Stimulated activated CD8-positive, alpha-beta memory T cell treated with anti-CD3 and anti-CD28 coated beads, Interleukin-15, amount 100 ng/mL, for 4 hours (primary cell): ENCODE measurements at places on chromosomes 2 and 18.

DNA sequence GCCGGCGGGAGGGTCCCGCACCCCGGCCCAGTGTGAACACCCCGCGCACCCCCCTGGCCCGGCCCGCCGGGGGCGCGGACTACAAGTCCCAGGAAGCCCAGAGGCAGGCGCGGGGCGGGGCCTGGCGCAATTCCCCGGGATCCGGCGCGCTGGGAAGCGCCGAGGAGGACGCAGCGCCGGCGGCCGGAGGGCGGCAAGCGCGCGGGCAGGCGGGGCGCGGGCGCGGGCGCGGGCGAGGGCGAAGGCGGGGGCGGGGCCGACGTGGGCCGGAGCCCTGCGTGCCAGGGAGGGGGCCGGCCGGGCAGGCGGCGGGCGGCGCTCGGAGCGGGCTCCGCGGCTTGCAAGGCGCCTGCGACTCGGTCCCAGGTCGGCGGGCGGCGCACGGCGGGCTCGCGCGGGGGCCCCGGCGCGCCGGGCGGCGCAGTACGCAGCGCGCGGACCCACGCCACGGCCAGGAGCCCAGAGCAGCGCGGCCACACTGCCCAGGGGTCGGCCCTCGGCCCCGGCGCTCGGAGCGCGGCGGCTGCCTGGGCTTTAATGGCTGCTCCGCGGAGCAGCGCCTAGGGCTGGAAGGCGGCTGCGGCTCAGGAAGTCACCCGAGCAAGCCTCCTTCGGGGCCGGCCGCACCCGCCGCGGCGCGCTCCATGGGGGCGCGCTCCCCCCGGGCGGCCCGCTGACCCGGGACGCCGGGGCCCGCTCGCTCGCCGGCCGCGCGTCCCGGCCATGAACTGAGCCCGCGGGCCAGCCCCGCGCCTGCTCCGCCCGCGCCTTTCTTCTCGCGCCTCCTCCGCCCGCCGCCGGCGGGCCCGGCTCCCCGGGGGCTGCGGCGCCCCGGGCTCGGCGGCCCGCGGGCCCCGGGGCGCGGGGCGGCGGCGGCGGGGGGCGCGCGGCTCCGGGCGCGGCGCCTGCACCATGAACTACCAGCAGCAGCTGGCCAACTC lies at the start of gene AGAP1:
TSS of gene AGAP1 (plus strand) at position 269 of the 941 bp plus-strand sequence.
- DNase-seq: no peak

DNA sequence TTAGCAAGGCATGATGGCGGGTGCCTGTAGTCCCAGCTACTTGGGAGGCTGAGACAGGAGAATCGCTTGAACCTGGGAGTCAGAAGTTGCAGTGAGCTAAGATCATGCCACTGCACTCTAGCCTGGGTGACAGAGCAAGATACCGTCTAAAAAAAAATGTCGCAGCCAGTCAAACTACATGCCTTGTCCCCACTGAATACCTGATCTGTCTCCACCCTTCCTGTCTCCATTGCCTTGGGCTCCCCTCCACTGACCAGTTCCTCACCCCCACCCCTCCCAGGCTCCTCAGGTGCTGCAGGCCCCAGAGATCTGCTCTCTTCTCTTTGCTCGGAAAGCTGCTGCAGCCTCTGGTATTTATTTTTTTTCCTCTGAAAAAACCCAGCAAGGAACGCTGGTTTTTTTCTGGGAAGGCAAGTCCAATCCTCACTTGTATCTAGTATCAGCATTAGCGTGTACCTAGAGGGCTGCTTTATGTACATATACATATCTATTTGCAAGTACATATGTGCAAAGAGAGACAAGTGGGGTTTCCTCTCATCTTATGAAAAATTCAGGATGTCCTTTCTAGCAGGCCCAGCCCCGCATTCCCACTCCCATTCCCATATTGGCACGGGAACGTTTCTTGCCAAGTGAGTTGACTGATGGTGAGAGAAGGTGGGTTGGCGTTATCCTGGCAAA lies 4.4 kb downstream of the PSD4 start:
- DNase-seq: no peak

DNA sequence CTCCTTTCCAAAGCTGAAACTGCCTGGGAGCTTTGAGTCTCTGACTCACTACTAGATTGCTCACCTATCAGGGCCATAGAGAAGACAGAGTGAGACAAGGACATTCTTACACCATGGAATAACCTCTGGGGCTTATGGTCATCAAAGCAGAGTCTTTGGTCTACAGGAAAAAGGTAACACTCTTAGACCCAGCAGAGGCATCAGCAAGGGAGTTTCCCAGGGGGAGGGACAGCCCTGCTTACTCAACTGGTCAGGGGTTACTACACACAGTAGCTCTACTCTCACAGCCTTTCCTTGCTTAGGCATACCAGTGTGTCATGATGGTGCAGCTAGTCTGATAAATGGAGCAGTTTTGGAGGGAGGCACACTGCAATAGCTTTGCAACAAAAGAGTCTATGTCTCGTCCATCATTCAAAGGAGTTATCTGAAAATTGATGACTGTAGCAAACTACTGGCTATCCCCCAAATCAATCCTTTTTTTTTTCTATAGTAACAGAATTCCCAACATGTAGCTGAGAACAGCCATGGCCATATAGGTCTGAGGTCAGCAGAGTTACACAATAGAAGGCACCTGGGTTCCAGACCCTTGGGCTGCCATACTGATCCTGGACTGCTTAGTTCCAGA lies 22.4 kb upstream of the CD28 start:
- no peak for DNase-seq

- no peak for DNase-seq
Measured at GRCh38 chr2:111208639-111209038, 87.9 kb downstream of the BCL2L11 start.

DNA sequence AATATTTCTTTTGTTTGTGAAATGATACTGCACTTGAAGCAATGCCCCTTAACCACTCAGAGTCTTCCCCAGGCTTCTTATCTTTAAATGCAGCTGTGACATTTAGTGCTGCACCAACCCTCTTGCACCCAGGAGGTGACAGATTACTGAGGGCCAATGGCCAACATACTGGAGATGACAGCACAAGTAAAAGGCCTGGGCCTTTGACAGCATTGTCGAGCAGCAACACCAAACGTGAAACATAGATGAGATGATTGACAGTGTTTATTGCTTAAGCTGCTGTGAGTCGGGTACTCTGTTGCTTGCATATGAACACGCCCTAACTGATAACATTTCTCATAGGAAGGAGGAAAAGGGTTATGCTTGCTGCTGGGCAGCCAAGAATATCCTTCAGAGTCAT lies 80.3 kb downstream of the THNSL2 start:
- DNase-seq: no peak

GRCh38 chr2:134669731-134670669 lies 48.8 kb downstream of the TMEM163 start:
- no peak for DNase-seq

DNA sequence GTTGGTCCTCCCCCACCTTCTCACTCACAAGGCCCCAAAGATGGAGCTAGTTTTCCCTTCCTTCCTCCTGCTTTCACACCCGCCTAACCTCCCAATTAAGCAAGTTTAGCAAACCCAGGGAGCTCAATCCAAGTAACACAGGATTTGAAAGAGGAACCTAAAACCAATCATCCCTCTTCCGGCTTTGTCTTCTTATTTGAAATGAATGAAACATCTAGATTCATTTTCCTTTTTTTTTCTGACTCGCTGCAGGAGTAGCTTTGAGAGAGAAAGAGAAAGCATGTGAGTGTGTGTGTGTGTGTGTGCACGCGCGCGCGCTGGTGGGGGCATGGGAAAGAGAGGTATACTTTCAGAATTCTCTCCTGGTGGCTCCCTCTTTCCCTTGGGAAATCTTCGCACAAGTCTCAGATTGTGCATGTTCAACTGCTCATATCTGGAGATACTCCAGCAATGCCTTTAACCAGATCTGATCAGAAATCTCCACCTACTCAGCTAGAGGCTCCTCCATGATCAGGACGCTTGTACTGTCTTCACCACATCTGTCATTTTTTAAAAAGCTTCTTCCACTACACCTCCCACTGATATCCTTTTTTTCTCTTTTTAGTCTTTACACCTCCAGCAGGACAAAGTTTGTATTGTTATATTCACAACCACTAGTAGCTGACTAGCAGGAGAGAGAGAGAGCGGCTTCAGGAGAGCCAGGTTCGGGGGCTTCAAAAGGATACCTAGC lies 1.7 kb downstream of the SLC8A1 start:
- DNase-seq: no peak

- no peak for DNase-seq
Measured at GRCh38 chr2:204977914-204978313, 432.6 kb downstream of the PARD3B start.

GRCh38 chr2:236745420-236746210 lies 176.0 kb downstream of the ACKR3 start:
- DNase-seq: no peak

DNA sequence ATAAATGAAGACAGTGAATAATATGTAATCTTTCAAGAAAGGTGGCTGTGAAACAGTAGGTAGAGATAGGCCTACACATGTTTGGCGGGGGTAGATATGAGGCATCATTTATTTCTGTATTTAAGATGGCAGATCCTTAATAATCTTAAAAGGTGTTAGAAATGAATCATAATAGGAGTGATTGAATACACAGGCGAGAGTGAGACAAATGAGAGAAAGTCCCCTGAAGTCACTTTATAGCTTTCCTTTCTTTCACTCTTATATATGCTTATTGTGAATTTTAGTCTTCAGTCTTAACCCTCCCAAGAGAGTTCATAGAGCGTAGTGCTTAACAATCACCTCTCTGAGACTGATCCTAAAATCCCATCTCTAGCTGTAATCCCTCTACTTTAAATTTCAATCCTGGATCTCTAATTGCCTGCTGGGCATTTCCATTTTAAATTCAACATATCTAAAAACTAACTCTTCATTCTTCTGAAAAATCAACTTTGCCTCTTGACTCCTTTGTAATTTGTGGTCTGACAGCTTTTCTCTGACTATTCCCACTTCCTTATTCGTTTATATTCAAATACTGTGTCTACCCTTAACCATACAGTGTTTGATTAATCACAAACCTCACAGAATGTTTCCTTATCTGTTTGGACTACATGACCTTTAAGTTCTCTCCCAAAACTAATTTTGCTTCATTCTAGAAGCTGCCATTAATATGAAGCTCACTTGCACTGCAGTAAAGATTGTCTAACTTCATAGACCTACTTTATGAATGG lies 463.7 kb upstream of the FSIP2 start:
- no peak for DNase-seq

GRCh38 chr18:35040988-35041814 lies at the start of gene MAPRE2:
Gene MAPRE2 (plus strand): TSS chr18:35041413. CDS start chr18:35041540, 127 bp downstream.
- DNase-seq: peak; percentile 99

- no peak for DNase-seq
Measured at GRCh38 chr2:45802499-45803138, 151.1 kb downstream of the PRKCE start.

DNA sequence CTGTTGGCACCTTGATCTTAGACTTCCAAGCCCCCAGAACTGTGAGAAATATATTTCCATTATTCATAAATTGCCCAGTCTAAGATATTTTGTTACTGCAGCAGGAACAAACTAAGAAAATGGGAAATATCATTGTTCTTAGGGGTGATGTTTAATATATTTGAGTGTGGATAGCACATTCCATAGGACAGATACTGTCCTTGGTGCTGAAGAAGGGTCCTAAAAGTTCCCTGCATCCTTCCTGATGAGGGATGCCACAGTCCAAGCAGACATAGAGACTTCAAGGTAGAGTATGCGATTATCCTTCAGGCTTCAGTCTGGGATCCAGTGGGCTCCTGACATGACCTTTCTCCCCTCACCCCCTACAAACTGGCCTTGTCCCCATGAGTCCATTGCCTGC lies 689.0 kb downstream of the TDRD15 start:
- DNase-seq: no peak

- DNase-seq: no peak
Measured at GRCh38 chr2:226676618-226677017, 123.0 kb downstream of the IRS1 start.

- DNase-seq: no peak
Measured at GRCh38 chr18:56889621-56890020, 238.5 kb downstream of the WDR7 start.

- DNase-seq: no peak
Measured at GRCh38 chr2:33583194-33583938, 15.7 kb downstream of the FAM98A start.

DNA sequence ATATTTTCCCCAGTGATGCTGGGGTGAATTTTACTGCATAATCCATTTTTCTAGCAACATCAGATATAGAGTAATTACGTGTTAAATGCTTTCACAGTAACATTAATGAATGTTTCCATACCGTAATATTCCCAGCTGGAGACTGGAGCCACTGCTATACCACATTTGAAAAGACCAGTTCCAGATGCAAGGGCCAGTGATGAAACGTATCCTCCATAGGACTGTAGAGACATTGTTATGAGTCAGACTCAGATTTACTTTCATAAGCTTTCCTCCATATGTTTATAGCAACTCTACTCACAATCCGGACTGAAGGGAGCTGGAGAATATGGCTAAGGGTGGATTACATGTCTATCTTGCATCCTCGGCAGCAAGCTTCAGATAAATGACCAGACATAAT lies 22.7 kb upstream of the GCG start:
- no peak for DNase-seq
